ENCODE measurements at places on chromosomes 2 and 18.

DNA sequence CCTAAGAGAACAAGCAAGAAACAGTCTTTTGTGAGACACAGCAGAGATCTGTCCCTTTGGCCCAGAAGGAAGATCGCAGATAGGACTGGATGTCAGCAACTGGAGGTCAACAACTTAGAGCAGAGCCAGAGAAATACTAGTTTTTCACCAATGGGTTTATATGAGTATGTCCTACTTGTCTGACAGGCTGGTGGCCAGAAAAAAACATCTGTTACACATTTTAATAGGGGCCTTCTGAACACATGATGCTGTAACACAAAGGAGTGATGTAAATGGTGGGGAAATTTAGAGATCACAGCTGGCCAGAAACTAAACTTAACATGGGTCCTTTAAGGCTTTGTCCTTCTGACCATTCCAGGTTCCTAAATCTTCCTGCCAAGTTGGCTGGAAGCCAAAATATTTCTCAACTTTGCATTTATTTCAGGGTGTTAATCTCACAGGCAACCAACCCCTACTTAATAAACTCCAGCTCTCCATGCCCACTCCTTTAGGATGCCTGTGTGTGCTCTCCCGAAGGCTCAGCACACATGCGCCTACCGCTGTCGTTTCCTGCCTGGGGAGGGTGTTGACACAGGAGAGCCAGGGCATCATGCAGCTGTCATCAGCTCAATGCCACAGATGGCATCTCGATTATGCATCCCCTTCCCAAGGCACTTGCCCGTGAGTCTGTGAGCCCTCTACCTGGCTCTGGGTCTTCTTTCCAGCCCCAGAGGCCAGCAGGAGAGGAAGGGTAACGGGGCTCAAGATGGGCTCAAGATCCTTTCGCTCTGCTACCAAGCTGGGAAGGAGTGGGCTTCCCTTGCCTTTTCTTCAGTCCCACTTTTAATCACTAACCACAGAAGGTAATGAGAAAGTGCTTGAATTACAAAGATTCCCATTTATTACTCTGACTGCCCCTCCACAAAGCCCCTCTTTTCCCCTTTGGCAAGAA lies 252.5 kb downstream of the ETAA1 start:
- DNase-seq = no peak

DNA sequence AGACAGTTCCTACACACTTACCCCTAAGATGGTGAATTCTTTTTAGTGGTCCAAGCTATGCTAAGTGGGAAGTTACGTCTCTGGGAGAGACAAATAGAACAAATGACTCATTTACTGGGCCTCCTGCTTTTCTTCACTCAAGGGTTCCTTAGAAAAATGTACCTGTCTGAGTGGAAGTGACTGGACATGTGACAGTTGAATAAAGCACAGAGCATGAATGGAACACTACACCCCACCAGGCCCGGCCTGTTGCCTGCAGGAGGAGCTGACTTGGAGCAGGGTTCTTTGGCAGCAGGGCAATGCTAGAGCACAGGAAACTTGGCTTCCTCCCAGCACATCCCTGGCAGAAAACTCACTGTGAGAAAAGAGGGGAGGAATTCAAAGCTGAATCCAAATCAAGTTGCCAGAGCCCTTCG lies 451.0 kb upstream of the SETBP1 start:
- DNase-seq = no peak

GRCh38 chr18:32548688-32549087 lies 78.0 kb upstream of the GAREM1 start:
- DNase-seq = peak; percentile 9

DNA sequence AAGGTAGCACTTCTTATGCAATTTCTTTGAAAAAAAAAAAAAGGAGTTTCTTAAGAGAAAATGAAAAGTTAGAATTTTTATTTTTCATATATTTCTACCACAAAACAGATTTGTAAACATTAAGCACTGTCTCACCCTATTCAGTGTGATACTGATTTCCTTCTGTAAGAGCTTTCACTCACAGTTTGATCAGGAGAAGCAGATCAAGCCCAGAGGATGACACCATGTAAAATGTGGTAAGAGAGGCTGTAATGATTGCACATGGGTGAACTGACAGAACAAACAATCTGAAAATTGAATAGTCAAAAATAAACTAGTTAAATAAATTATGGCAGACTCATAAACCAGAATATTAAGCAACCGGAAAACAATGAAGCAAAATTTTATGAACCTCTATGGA lies 54.5 kb downstream of the MEMO1 start:
- no peak for DNase-seq

Data from WERI-Rb-1 (cell line).